Activated T-helper 1 cell treated with Interleukin-2 at 50 U/mL for 16 hours (primary cell): ENCODE measurements at places on chromosomes 7 and 10.

DNA sequence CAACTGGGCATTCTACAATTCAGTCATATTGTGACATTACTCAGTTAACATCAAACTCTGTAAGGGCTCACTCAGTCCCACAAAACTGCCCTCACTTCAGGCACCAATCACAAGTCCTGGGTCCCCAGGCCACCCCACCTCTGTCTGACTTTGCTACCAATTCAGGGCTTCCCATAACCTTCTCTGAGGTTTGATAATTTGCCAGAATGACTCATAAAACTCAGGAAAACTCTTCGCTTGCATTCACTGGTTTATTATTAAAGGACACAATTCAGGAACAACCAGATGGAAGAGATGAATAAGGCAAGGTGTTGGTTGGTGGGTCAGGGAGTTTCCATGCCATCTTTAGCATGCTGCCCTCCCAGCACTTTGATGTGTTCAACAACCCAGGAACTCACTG lies 41.3 kb downstream of the AVL9 start:
- no peak for DNase-seq

- no peak for DNase-seq
These were observed 23.1 kb upstream of the SDHAF3 start for GRCh38 chr7:97094284-97094930.

- no peak for DNase-seq
These were observed 528.7 kb upstream of the DPP6 start for GRCh38 chr7:153523320-153524015.

DNA sequence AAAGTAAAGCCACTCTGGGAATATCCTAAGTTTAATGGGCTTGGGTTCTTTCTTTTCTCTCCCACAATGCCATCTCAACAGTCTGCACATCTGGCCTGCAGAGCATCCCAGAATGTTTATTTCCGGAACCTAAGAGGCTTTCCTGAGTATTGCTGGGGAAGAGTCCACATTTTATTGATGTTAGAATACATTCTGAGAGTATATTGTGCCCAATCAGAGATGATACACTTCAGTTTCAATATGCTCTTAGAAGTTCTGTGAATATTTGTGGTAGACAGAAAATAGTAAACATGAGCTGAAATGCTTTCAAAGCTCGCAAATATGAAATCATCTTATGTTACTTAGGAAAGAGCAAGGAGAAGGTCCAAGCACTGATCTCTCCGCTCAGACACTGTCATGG lies 200.6 kb downstream of the TWIST1 start:
- no peak for DNase-seq
